ENCODE measurements at places on chromosomes 3 and 15.

DNA sequence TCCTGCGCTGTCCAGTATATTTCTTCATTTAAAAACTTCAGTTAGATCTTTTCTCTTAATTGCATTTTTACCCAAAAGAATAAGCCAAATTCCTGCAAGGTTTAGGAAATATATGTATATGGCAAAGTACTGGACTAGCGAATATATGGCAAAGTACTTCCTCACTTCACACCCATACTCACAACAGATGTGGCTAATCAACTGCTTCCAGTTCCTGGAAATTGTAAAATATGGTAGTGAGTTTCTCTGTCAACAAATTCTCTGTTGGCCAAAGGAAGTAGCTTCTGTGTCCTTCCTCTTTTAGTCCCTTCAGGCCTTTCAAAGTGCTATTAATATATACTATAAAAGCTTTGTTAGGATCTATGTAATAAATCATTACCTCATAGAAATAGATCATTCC lies 22.0 kb downstream of the GPR15 start:
- no peak for DNase-seq

DNA sequence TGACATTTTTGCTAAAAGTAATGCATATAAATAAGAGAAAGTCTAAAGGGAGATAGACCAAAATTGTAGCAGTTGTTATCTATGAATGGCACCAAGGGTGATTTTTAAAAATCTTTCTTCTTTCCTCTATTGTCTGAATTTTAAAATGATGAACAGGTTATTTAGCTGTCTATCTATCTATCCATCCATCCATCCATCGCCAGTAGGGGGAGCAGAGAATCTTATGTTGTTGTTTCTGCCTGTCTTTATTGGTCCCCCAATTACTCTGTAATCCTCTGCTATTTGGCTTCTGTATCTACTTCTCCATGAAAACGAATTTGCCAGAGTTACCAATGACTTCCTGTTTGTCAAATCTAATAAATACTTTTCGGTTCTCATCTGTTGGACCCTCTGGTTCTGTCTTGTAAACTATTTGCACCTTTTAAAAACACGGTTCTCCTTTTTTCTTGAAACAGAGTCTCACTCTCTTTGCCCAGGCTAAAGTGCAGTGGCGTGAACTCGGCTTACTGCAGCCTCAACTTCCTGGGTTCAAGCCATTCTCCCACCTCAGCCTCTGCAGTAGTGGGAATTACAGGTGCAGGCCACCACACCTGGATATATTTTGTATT lies 86.0 kb downstream of the ECT2 start:
- peak; percentile 44 for DNase-seq

DNA sequence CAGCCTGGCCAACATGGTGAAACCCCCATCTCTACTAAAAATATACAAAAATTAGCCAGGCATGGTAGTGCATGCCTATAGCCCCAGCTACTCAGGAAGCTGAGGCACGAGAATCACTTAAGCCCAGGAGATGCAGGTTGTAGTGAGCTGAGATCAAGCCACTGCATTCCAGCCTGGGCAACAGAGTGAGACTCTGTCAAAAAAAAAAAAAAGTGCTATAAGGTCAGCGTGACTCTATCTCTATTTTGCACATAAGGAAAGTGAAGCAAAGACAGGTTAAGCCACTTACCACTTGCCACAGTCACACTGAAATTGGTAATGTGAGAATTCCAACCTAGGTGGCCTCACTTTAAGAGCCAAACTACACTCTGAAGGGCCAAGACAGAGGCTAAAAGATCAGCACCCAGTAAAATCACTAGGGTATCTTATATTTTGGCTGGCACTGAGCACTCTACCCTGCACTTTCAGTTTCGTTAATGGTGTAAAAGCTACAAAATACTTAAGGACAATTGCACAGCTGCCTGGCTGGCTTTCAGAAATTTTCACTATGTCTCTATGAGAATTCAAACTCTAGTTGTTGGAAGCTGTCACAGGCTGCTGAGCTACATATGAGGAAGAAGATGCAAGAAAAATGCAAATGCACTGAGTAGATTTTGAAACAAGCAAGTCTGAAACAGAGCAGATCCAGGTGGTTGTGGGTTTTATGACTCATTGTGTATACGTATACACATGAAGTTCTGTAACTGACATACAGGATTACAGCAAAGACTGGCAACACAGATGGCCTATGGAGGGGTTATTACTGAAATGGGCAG lies 32.7 kb downstream of the TRANK1 start:
- DNase-seq = peak; percentile 82

DNA sequence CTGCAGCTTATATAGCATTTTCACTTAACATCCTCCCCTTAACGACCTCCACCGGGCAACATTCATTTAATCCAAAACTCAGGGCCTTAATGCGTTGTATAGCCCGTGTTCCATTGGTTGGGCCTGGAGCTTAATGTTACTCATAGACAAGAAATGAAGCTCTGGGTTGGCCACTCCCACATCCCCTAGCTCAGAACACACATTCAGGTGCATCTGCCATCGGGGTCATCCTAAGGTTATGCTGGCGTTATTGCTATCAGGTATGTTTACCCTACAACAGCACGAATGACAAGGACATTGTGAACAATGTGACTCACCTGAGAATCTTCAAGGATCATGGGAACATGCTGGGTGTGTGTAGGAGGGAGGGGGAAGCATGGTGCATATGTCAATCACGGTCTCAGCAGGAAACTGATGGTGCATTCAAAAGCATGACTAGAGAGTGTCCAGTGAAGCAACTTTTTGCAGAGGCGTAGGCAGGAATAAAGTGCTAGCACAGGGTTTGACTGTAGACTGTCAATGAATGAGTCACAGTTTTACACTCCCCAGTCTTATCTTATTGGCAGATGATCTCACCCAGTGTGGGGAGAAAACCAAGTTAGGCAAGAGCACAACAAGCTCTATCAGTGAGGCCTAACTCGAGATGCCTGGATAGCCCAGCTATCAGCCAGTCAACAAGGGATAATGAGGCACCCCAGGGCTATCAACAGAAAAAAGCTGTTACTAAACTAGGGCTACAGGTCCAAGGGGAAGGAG lies 402.1 kb upstream of the MCTP2 start:
- peak; percentile 90 for DNase-seq

- no peak for DNase-seq
Observed at GRCh38 chr15:40331026-40331425, 7.5 kb downstream of the INAFM2 start.

All from fibroblast of skin of abdomen (primary cell).